Activated effector memory CD4-positive, alpha-beta T cell treated with Interleukin-2 at 50 U/mL for 16 hours (primary cell): ENCODE measurements at places on chromosomes 6 and 20.

DNA sequence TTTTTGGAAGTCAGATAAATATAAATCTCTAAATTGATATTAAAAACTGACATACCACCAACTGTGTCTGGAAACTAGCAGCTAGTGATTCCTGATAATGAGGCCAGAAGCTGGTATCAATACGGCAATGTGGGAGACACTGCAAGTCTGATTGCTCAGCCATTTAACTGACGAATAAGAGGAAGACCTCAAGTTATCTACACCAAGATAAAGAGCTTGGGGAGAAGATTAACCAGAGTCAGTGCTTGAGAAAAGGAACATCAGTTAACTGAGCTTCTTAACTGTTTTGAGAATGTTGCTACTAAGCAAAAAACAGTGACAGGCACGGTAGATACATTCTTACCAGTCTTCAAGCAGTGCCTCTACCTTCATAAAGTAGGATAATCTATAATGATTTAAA lies 140.4 kb upstream of the TENT5A start:
- DNase-seq = no peak

DNA sequence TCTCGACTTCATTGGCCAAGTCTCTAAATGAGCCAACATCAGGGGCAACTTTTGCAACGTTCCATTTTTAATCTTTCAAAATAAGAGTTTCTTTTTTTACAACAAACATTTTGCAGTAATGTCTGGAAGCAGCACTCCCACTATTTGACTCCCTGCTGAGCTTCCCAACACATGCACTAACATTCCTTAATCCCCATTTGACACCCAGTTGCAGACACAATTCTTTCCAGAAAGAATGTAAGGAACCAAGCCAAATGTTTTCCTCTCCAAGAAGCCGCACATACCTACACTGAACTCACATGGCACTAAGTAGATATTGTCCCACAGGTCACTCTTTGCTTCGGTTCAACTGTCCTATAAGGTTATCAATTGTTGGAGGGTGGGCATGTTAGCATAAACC lies 165.6 kb downstream of the GRM1 start:
- DNase-seq = no peak

DNA sequence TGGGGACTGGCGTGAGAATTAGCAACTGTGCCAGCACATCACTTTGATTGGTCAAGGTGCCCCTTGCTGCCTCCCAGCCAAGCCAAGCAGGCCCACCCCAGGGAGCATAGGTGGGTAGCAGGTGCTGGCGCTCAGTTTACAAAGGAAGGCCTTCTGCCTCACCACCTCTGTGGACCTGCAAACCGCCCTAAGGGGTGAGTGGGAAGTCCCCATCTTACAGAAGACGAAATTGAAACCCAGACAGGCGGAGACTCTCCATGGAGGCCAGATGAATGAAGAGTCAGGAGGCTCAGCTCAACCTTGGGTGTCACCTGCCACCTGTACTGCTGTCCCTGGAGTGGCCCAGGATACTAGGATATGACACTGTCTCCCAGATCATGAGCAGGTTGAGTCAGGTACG lies 21.5 kb upstream of the MAS1L start:
- DNase-seq = no peak

DNA sequence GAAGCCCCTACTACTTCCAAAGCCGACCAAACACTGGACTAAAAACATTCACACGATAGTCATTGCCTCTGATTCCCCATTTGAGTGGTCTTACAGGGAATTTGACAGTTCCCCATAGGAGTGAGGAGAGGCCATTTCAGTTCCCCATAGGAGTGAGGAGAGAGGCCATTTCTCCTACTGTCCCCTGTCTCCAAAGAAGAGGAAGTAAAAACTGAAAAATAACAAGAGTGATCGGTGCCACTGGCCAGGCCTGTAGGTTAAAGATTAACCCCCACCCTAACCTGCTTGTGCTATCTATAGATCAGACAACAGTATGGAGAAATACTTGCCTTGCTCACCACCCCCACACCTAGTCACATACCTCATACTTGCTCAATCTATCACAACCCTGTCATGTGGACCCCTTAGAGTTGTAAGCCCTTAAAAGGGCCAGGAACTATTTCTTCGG lies 204.0 kb upstream of the MOCS1 start:
- no peak for DNase-seq

- no peak for DNase-seq
These were observed 3.1 kb downstream of the FBXL4 start for GRCh38 chr6:98944598-98945081.

GRCh38 chr6:16130437-16130891 lies 1.6 kb downstream of the MYLIP start:
- no peak for DNase-seq

GRCh38 chr6:166516251-166516884 lies 70.1 kb downstream of the RAMACL start:
- no peak for DNase-seq

DNA sequence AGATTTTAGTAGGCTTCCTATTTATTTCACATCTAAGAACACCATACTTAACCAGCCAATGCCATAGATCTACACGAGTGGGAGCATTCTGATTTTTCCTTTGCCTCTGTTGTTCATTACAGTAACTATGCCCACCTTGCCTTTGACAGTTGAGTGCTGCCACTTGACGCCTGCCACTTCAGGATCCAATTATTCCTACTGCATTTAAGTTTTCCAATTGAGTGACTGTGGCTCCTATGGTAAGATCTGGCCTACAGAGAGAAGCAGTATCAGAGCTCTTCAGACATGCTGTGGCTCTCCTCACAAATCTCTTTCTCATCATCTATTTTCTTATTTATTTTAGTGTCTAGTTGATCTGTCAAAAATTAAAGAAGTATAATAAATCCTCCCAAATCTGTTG lies 403.0 kb upstream of the SPTLC3 start:
- DNase-seq = no peak

GRCh38 chr6:139679516-139680179 lies 305.2 kb upstream of the CITED2 start:
- DNase-seq = no peak

GRCh38 chr6:122580737-122581136 lies 29.5 kb upstream of the PKIB start:
- no peak for DNase-seq

GRCh38 chr20:50428097-50428828 lies 81.9 kb upstream of the PTPN1 start:
- DNase-seq = no peak

- no peak for DNase-seq
These were observed 89.2 kb downstream of the ARID1B start for GRCh38 chr6:156866220-156867015.

DNA sequence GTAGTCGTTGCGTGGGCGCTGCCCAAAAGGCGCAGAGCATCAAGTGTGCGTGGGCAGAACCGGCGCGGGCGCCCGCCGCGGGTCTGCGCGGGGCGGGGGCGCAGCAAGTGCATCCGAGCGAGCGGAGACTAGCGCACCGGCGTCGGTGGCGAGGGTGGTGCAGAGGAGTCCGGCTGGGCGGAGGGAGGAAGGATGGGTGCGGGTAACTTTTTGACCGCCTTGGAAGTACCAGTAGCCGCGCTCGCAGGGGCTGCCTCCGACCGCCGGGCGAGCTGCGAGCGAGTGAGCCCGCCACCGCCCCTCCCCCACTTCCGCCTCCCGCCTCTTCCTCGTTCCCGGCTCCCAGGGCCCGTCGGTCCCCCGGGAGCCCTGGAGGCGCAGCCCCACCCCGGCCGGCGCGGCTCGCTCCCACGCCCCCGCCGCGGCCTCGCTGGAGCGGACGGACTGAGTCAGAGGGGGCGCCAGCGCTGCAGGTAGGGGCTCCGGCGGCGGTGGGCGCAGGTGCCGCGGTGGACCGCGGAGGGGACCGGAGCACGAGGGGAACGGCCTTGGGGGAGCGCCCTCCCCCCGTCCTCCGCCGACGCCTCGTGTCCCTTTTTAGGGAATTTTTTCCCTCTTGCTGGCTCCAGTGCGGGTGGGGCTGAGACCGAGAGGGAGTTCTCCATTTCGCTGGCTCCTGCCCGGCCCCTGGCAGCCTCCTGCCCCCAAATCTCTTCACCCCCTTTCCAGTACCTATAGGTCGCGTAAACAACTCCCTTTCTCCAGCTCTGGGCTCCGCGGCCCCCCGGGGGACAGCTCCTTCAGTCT lies 1.6 kb upstream of the DBNDD2 start:
- DNase-seq = no peak

DNA sequence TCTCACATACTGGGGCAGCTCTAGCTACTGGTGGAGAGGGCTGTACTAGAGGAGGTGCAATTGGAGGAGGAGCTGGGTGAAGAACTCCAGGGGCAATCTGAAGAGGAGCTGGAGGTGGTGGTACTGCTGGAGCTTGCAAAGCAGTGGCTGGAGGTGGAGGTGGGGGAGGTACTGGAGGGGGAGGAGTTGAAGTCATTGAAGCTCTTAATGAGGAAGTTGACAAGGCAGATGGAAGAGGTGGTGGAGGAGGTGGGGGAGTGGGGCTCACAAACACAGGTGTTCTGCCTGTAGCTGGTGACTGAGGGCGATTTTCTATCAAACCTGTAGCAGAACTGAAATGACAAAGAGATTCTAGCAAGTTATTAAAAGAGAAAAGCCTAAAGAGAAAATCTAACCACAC lies 77.6 kb downstream of the WASF1 start:
- DNase-seq = no peak

GRCh38 chr20:63835021-63835858 lies 4.2 kb upstream of the ZBTB46 start:
- no peak for DNase-seq

DNA sequence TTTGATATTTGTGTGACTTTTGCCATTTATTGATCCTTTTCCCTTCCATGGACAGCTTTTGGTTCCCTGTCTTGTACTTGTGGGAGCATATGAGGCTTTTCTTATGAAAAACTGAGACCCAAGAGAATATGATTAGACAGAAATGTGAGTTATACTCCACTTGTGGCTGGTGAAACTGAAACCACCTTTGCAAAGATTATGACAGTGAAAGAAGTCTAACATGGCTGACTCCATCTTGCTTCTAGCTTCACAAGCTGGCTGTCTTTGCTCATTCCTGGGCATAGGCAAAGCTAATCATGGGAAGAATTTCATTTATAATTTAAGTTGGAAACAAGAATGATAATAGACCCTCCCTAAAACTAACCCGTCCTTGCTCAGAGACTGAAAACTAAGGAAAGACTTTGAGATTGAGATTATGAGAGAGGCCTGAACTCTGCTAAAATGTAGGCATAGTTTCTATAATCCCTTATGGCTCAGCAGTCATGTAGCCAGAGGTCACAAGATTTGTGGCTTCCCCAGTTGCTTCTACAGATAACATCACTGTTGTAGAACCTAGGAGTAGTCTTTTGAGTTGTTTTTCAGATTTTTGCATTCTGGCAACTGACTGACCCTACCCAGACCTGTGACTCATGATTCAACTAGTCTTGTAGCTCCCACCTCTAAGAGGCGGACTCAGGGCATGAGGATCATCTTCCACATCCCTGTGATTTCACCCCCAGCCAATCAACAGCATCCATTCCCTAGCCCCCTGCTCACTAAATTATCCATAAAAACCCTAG lies 50.9 kb upstream of the CD2AP start:
- DNase-seq = no peak

DNA sequence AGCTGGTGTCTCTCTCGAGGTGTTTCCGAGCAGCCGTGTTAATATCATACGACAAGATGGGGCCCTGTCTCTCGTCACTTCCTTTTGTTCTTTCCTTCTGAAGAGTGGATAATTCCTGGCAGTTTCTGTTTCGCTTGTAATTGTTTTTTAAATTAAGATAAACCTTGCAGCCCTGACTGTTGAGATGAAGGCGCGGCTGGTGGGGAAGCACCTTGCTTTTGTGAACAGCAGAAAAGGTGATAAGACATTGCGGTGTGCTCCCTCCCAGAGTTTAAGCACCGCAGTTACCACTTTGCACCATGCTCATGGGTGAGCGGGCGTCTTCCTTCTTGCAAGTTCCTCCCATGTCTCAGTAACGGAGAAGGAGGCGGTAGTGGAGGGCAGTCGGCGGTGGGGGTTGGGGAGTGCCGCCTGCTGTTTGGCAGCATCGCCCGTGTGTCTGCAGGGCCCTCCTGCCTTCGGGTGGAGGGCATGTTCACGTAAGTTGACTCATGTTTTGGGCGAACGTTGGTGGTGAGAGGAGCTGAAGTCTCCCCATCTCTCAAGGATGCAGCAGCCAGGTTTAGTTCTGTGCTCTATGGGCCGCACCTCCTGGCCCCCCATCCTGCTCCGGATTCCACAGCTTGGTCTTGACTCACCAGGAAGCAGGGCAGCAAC lies 345.9 kb downstream of the TAF4 start:
- peak; percentile 22 for DNase-seq

GRCh38 chr6:89082486-89082891 lies 1.9 kb downstream of the PNRC1 start:
- DNase-seq = no peak

GRCh38 chr20:56711018-56711417 lies 81.9 kb downstream of the TFAP2C start:
- DNase-seq = no peak

- no peak for DNase-seq
These were observed 73.0 kb downstream of the SHPRH start for GRCh38 chr6:145891126-145891525.

DNA sequence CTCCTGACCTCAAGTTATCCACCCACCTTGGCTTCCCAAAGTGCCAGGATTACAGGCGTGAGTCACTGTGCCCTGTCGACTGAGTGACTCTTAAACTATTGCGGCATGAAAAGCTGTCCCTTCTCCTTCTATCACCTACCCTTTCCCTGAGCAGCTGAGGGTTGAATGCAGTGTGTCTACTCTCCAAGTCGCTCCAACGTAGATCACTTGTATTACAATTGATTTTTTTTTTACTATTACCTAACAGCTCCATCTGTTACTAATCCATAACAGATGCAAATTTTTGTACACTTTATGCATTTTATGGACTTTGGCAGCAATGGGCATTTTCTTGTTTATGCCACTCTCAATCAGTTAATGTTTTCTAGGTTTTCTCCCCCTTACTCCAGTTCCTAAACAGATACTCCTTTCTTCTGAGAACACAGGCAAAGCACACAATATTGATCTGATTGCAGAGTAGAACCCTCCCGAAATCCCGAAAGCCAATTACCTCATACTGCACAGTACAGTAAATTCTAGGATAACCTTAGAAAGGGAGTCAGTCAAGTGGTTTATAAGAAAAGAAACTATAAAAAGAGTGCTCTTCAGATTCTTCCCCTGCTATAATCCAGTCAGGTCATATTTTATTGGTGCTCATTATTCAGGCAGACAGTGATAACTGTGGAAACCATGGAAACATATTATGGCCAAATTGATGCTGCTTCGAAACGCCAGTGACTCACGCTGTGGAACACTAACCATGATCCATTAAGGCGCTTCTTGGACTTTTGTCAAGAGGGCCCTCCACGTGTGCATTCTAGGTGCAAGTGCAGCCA lies 273.0 kb downstream of the ADGB start:
- DNase-seq = no peak

GRCh38 chr6:169499848-169500247 lies 202.0 kb downstream of the WDR27 start:
- no peak for DNase-seq
